ENCODE measurements at places on chromosomes 5 and 9.

DNA sequence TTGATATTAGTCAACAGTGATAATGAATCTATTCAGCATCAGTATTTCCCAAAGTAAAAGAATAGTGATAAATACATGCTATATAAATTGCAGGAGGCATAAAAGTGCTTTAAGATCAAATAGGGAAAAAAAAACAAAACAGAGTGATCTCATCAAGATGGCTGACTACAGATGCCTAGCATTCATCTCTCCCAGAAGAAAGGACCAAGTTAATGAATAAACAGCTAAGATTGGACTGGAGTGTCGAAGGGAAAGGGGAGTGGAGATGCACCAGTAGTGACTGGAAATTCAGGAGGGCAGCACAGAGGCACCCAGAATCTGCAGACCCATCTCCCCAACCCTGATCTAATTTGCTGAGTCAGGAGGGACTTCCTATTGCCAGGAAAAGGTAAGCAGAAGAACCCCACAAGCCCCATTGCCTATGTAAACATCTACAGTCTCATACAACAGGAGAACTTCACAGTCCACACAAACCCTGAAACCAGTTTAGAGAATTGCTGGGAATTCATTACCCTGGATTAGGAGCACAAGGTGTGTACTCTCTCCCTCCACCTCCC, 699.4 kb downstream of the PTPRD start:
- no peak for DNase-seq

DNA sequence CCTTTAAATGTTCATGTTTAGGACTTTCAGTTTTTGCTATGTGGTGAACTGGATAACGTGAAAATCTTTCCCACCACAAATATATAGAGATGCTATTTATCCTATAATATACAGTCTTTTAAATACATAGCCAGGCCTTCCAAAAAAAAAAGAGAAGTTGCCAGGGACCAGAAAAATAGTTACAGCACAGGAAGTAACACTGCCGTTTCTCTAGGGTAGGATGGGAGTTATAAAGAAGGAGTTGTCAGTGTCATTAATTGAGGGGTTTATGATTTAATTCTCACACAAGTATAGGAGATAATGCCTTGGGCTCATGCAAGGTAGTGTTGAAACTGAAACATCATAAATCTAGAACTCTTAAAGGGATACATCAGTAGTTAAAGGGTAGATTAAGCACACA, 83.9 kb downstream of the LRRC70 start:
- DNase-seq: no peak

GRCh38 chr5:13503017-13503416, 441.5 kb downstream of the DNAH5 start:
- DNase-seq: no peak

- DNase-seq: no peak
These were observed 162.0 kb downstream of the SLC25A46 start for GRCh38 chr5:110900829-110901228.

GRCh38 chr9:122845116-122845515, 16.7 kb upstream of the PDCL start:
- DNase-seq: no peak

DNA sequence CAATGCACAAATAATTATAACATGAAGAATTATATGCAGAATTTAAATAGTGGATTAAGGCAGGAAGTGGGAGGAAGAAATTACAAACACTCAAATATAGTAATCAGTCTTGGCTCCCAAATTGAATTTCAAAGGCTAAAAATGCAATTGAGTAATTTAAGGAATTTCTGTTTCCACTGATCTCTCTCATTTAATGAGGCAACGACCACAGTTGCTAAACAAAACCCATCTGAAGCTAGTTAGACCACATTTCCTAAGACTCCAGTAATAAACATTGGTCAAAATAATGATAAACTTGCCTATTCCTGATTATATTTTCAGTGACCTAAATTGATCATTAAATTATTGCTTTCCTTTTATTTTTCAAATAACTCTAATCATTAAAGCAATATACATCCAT, 174.3 kb upstream of the GRIN3A start:
- no peak for DNase-seq
